ENCODE measurements at places on chromosomes 6 and 20. TPM values are rescaled to one million over a fixed set of nuclear protein-coding genes. Genes with fewer than 3 reads are reported as not detected.

DNA sequence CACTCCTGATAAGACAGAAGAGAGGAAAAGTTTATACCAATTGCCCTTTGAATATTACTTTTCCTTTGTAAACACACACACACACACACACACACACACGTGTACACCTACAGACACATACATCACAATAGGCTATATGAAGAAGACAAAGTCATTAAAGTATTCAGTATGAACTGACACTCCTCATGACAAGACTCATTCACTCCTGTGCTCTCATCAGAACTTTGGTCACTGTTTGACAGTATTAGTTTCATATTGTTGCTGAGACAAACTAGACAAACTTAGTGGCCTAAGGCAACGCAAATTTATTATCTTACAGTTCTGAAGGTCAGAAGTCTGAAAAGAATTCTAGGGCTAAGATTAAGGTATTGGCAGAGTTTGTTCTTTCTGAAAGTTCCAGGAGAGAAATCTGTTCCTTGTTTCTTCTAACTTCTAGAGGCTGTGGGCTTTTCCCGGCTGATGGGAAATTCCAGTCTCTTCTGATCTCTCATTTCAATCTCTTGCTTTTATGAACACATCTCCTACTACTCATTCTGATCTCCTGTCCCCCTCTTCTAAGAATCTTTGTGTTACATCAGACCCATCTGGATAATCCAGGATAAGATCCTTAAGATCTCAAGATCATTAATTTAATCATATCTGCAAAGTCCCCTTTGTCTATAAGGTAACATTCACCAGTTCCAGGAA is 171.3 kb downstream of the HACE1 start:
- no peak for DNase-seq

DNA sequence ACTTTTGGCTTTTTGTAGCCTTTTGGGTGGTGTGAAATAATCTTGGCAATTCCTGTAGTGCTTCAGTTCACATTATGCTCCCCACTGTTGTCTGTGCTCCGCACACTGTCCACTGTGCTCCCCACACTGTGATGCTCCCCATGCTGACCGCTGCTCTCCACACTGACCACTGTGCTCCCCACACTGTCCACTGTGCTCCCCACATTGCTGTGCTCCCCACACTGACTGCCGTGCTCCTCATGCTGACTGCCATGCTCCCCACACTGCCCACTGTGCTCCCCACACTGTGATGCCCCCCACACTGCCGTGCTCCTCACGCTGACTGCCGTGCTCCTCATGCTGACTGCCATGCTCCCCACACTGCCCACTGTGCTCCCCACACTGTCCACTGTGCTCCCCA is 118.9 kb downstream of the PACRG start:
- no peak for DNase-seq

DNA sequence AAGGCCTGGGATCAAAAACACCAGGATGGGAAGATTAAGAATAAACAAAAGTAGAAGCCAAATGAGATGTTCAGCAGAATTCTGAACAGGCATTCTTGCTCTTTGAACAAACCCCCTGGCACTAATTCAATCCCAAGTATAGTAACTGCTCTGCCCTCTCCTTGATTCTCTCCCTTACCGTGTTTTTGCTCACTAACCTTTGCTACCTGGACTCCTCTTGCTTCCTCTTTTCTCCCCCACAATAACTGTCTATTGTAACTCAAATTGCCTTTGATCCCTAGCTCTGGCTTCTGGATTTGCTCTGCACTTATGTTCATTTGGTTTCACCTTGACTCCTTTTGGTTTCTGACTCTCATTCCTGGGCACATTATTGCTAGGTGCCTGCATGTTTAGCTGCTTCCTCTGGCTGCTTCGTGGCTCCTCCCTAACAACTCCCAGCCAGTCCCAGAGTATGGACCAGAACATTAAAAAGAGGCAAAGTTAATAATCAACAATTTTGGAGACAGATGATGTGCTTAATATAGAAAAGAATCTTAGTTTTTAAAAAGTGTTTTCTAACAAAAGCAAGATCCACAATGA is 65.4 kb upstream of the PHIP start:
- no peak for DNase-seq

DNA sequence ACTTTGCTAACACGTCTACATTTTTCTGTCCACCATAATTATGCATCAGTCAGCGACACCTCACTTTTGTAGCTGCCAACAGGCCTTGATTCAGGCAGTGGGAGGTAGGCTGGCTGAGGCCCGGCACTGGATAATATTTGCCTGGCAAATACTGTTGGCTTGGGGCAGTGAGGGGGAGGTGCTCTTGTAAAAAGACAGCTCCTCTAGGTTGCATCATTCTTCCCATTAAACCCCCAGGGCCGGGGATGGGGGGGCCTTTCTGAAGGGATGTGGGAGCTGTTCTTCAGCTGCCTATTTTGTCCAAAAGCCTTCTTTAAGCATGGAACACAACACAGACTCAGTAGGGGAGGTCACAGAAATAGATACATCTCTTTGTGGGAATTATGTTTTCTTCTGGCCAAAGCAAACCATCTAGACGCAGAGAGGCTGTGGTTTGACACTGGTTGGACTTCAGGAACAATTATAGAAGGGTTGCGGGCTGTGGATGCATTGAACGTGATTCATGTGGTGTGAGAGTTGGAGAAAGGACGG is 338.3 kb upstream of the NT5E start:
- no peak for DNase-seq

- DNase-seq = no peak
Measured at GRCh38 chr6:107244082-107244741, 128.9 kb upstream of the BEND3 start.

DNA sequence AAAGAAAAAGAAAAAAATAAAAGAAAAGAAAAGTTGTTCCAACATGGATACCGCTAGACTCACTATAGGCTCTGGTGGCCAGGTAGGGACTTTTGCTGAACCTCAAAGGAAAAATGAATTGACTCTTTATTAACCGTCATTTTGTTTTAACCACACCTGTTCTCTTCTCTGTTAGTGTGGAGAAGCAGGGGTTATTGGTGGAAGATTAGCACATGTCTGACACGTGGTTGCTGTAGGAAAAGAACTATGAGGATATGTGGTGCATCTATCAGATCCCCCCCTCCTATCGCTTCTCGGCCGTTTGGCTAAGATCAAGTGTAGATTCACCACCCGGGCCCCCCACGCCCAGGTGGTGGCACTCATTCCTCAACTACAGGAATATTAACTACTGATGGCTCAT is 212.4 kb upstream of the ZNF184 start:
- no peak for DNase-seq

- DNase-seq = no peak
Measured at GRCh38 chr6:112835078-112835477, 487.9 kb downstream of the RFPL4B start.

GRCh38 chr20:61429458-61430227 is 177.6 kb downstream of the CDH4 start:
- no peak for DNase-seq

GRCh38 chr20:4552075-4552640 is 169.6 kb upstream of the PRND start:
- no peak for DNase-seq

- no peak for DNase-seq
Measured at GRCh38 chr6:16399158-16399557, 160.8 kb downstream of the GMPR start.

GRCh38 chr6:84059082-84059481 is 25.5 kb downstream of the MRAP2 start:
- DNase-seq = no peak

DNA sequence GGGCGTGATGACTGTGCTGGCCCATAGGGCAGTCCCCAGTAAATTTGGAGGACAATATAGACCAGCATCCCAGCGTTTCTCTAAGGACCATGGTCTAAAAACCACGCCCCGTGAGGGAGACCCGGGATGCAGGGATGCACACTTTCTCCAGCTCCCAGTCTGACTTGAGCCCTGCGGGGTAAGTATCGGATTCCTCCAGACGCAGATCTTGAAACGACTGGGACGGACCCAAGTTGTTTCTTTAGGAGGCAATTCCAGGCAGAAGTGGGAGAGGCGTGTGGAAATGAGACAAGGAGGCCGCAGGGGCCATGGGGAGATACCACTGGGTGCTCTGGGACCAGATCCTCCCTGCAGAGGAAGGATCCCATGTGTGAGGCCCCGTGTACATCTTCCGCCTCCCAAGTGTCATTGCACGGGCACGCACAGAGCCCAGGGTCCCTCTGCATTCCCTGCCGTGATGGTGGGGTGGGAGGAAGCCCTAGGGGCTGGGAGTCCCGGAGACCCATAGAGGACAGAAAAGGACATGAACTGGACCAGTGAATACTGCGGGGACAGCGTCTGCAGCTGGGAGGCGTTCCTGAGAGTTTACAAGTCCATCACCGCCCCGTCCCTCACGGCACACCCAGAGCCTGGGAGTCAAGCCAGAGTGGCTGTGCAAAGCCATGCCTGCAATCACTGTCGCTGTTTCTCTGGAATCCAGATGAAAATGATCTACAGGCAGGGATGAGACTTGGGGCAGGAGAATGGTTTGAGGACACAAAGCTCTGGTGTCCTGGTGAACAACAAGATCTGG is 522.9 kb downstream of the CDH26 start:
- no peak for DNase-seq

- no peak for DNase-seq
Measured at GRCh38 chr6:93985953-93986352, 566.6 kb upstream of the EPHA7 start.

- no peak for DNase-seq
Measured at GRCh38 chr6:30258204-30258603, 45.0 kb upstream of the TRIM26 start.

GRCh38 chr6:3333263-3333662 is 74.5 kb downstream of the PSMG4 start:
- DNase-seq = no peak

DNA sequence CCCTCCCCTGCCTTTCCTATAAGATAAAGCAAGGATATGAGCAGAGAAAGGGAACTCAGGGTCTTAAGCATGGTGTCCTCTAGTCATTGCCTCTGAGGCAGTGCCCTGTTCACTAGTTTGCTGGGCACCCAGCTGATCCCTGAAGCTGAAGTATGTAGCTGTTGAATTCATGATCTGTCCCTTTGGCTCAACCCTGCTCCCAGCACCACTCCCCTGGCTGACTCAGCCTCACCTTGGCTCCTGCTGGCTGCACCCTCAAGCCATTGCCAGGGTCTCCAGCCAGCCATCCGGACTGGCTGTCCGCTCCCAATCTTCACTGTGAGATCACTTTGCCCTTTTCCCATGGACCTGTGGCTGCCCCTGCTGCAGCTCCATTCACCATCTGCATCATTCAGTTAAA is 25.9 kb upstream of the UST start:
- no peak for DNase-seq

DNA sequence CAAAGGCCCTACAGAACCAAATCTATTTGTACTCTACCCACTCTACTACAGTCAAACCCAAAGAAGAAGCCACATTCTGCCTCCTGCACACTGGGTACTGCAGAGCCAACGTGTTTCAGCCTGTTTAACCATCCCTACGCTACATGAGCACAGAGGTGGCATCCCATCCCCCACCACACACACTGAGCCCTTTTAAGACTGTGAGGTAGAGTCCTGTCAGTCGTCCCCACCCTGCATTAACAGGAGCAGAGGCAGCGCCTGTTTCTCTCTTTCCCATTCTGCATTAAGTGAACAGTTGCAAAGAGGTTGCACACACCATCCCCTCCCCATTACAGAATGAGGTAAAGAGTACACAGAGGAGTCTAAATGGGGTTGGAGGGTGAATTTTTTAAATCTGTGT is 5.2 kb upstream of the RSPH4A start:
- DNase-seq = no peak

- no peak for DNase-seq
Measured at GRCh38 chr6:71524201-71524600, 235.6 kb downstream of the OGFRL1 start.

DNA sequence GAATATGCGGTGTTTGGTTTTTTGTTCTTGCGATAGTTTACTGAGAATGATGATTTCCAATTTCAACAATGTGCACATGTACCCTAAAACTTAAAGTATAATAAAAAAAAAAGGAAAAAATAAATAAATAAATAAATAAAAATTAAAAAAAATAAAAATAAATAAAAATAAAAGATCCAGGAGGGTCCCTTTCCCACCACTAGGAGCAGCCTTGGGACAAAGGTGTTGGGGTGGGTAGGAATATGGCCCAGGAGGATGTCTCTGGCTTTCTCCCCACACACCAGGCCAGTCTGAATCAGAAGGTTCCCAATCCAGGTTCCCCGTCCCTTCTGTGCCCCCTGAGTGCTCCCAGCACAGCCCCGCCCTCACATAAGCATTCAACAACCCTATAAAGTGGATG is 9.5 kb downstream of the LRFN2 start:
- DNase-seq = no peak

DNA sequence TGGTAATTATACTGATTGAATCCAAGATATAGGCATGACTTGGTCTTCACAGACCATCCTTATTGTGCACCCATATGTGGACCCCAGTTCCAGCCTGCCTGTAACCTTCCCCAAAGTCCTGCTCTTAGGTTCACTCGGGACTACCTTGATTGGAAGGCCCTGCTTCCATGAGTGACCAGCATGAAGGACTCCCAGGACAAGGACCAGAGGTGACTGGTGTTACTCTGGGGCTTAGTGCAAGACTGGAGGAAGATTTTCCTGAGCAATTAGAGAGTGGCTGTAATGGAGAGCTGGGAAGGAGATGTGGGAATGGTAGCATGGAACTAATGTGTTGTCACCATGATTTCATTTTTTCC is 15.1 kb downstream of the BRD2 start:
- no peak for DNase-seq

DNA sequence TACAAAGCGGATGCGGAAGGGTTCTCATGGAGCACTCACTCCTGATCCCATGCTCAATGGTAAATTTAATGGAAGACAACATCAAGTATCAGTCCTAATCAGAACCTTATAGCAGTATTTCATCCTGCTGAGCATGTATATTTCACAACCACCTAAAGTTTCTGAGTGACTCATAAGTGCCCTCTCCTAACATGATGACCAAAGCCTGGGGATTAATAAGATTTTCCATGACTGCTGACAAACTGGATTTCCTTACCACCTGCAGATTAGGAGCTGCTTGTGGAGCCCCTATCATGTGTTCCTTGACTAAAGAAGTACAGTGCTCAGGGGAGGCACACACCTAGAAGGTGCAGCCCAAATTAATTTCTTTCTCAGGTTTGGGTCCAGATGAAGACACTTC is 112.8 kb downstream of the INSM1 start:
- DNase-seq = no peak

- DNase-seq = no peak
Measured at GRCh38 chr6:160238761-160239751, 19.6 kb downstream of the SLC22A2 start.

GRCh38 chr20:51189814-51190782 is 167.2 kb upstream of the KCNG1 start:
- DNase-seq = no peak

- DNase-seq = no peak
Measured at GRCh38 chr6:107866606-107867301, 42.6 kb upstream of the SCML4 start.

- no peak for DNase-seq
Measured at GRCh38 chr20:54573838-54574237, 98.4 kb downstream of the DOK5 start.

BPI gene
- total RNA-seq = not detected

ZNFX1 gene
- total RNA-seq = 88.7 TPM

GGTLC1 gene
- total RNA-seq = not detected

ENPP3 gene
- total RNA-seq = 0.38 TPM

UNC93A gene
- total RNA-seq = not detected

ZNF334 gene
- 1.4 TPM for total RNA-seq

TMEM74B gene
- total RNA-seq = 1.8 TPM

COL12A1 gene
- not detected for total RNA-seq

CALHM6 gene
- total RNA-seq = 13.1 TPM

HUS1B gene
- 0.78 TPM for total RNA-seq

ESR1 gene
- total RNA-seq = 1.2 TPM

TMEM217 gene
- 2.1 TPM for total RNA-seq

BPIFB1 gene
- not detected for total RNA-seq

GABRR1 gene
- not detected for total RNA-seq

CGA gene
- total RNA-seq = not detected

OLIG3 gene
- total RNA-seq = 0.45 TPM

CAGE1 gene
- 0.08 TPM for total RNA-seq

All from activated CD4-positive, alpha-beta memory T cell treated with anti-CD3 and anti-CD28 coated beads, Interleukin-2, amount 10 ng/mL, durations not matched to agents 7 days and 5 days (primary cell).